Thoracic aorta (tissue), 2 donors: ENCODE measurements at places on chromosomes 2 and 18. TPM values are rescaled to one million over a fixed set of nuclear protein-coding genes. Genes with fewer than 3 reads are reported as not detected.

GRCh38 chr2:220533485-220533884 is 906.1 kb downstream of the SLC4A3 start:
- H3K27ac ChIP-seq: no peak overlapping the region
- H3K4me3 ChIP-seq: no peak overlapping the region
- peaks cover 4% of the 10 kb centered on the region for H3K4me1 ChIP-seq

DNA sequence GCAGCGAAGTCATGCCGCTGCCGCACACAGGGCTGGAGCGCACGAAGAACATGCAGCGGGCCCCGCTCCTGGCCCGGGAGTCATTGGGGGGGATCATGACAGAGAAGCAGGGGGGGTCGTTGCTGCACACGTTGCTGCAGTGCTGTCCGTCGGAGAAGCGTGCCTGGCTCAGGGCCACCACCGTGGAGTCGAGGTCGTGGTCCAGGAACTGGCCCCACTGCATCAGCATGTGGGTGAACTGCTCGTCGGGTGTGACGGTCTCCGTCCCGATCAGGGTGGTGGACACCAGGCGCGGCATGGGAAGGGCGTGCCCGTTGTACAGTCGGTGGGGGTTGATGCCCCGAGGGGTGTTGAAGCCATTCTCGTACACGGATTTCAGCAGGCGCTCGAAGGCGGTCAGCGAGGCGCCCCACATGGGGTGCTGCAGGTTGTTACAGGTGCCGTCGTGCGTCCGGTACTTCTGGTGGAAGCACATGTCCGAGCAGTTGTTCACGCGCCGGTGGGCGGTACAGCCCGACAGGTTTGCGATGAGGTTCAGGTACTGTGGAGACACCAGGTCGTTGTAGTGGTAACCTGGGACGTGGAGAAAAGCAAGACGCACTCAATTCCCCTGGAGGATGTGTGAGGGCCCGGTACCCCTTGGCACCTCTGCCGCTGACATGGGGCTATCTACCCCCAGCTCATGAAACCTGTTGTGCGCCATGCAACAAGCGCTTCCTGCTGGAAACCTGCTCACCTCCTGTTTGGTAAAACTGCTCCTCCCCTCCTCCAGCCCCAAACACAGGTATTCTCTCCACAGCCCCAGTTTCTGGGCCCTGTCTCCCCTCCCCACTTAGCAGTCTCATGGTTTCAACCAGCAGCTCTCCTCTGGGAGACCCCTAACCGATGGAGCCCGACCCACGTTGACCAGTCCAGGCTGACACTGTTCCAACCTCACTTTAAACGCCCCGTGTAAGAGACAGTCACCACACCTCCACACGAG is 94.9 kb downstream of the PXDN start:
- DNase-seq: no peak
- H3K36me3 ChIP-seq: peaks cover 20% of the 10 kb centered on the region
- H3K4me3 ChIP-seq: no peak overlapping the region
- no peaks in the 10 kb centered on the region for H3K27me3 ChIP-seq

DNA sequence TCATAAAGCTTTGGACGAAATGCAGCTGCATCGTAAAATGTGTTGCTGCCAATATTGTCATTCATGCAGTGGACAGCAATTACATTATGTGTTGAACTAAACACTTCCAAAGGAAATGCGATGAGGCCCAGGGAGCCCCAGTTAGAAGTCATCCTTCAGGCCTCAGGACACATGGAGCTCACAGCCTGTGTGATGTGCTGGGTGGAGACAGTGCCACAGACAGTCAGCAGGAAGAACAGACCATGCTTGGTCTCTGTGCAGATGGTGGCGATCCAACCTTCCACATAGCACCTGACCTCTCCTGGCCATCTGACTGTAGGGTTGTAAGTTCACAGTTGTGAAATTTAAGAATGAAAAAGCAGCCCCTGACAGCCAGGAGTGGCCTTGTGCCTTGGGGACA is 118.3 kb upstream of the ALKAL2 start:
- H3K4me3 ChIP-seq: no peak overlapping the region
- H3K36me3 ChIP-seq: no peaks in the 10 kb centered on the region
- no peak for DNase-seq
- H3K27me3 ChIP-seq: no peaks in the 10 kb centered on the region
- no peaks in the 10 kb centered on the region for H3K4me1 ChIP-seq
- no peak overlapping the region for H3K27ac ChIP-seq

- no peak overlapping the region for H3K27ac ChIP-seq
- DNase-seq: no peak
- H3K4me3 ChIP-seq: no peak overlapping the region
- H3K4me1 ChIP-seq: no peaks in the 10 kb centered on the region
- H3K27me3 ChIP-seq: no peaks in the 10 kb centered on the region
These were observed 54.8 kb upstream of the KLHL29 start for GRCh38 chr2:23330214-23330613.

GRCh38 chr2:42786561-42787345 is 5.6 kb downstream of the HAAO start:
- H3K4me3 ChIP-seq: no peak overlapping the region
- no peak for DNase-seq
- H3K27me3 ChIP-seq: no peaks in the 10 kb centered on the region
- no peaks in the 10 kb centered on the region for H3K36me3 ChIP-seq
- peaks cover 9% of the 10 kb centered on the region for H3K4me1 ChIP-seq
- no peak overlapping the region for H3K27ac ChIP-seq

DNA sequence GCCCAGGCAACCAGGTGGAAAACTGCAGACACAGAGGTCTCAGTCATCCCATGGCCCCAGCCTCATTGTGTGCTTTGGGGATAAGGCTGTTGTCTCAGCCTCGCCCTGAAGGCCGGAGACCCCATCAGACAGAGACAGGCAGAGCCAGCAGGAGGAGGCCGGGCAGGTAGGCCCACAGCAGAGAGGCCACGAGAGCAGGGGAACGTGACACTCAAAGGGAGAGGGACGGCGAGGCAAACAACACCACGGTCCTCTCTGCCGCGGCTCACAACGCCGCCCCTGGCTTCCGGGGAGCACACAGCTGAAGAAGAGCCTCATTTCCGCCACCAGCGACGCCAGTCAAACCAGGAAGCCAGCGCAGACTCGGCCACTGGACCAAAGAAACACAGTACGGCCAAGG is 103.3 kb downstream of the ZNF516 start:
- no peaks in the 10 kb centered on the region for H3K36me3 ChIP-seq
- DNase-seq: no peak
- H3K27ac ChIP-seq: no peak overlapping the region
- H3K27me3 ChIP-seq: no peaks in the 10 kb centered on the region
- H3K4me1 ChIP-seq: peaks cover 21% of the 10 kb centered on the region

Gene CCL20
- not detected for total RNA-seq

Gene PLB1
- total RNA-seq: 19.2 TPM

Gene IL1RN
- total RNA-seq: 8.6 TPM

GRCh38 chr2:119700866-119701265 is 21.9 kb downstream of the TMEM177 start:
- DNase-seq: no peak
- H3K27ac ChIP-seq: no peak overlapping the region
- no peaks in the 10 kb centered on the region for H3K27me3 ChIP-seq
- H3K4me1 ChIP-seq: no peaks in the 10 kb centered on the region
- H3K36me3 ChIP-seq: no peaks in the 10 kb centered on the region

GRCh38 chr2:4674007-4674406 is 970.6 kb downstream of the DCDC2C start:
- no peak overlapping the region for H3K27ac ChIP-seq
- H3K4me1 ChIP-seq: no peaks in the 10 kb centered on the region
- H3K36me3 ChIP-seq: no peaks in the 10 kb centered on the region
- no peak overlapping the region for H3K4me3 ChIP-seq
- no peak for DNase-seq

DNA sequence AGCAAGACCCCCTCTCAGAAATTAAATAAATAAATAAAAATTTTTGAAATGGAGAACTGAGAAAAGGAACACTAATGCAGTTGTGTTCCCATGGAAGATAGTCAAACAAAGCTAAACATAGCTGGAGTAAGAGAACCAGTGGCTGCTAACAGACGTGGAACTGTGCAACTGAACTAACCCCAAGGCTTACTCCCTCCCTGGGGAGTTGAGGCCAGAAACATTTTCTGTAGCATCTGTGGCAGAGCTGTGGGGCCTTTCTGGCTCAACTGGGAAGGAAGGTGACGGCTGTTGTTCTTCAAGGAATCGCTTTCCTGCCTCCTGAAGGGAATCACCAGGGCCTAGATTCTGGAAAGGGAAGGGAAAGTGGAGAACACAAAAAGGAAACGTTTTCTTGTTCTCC is 53.9 kb upstream of the B3GNT2 start:
- H3K4me1 ChIP-seq: peaks cover 5% of the 10 kb centered on the region
- H3K27ac ChIP-seq: no peak overlapping the region
- no peaks in the 10 kb centered on the region for H3K27me3 ChIP-seq
- H3K36me3 ChIP-seq: no peaks in the 10 kb centered on the region

Gene CNOT11
- 34.2 TPM for total RNA-seq

DNA sequence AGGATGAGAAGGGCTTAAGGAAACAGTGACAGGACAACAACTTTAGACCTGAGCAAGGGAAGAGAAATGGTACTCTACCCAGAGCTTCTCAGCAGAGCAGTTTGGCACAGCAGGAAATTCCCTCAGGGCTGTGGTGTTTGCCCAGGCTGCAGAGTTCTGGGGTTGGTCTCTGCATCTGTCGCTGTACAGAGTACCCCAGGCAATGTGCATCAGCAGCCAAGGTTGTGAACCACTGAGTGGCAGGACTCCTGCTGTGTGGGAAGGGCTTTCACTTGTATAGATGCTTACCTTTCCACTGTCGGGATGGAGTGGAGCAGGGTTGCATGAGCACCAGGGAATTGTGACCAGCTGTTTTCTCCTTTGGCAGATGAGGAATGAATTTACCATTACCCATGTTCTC is 21.2 kb downstream of the STAMBP start:
- no peak overlapping the region for H3K27ac ChIP-seq
- no peak for DNase-seq
- H3K4me1 ChIP-seq: no peaks in the 10 kb centered on the region

- H3K4me3 ChIP-seq: peak overlapping the region; percentile 60
- H3K36me3 ChIP-seq: no peaks in the 10 kb centered on the region
- DNase-seq: no peak
- no peak overlapping the region for H3K27ac ChIP-seq
- H3K4me1 ChIP-seq: no peaks in the 10 kb centered on the region
- H3K27me3 ChIP-seq: no peaks in the 10 kb centered on the region
These were observed 157.8 kb downstream of the CYRIA start for GRCh38 chr2:16507655-16508489.

Gene ELOA2
- not detected for total RNA-seq

GRCh38 chr2:67240507-67240906 is 156.6 kb upstream of the ETAA1 start:
- H3K4me3 ChIP-seq: no peak overlapping the region
- H3K4me1 ChIP-seq: no peaks in the 10 kb centered on the region
- no peaks in the 10 kb centered on the region for H3K27me3 ChIP-seq
- DNase-seq: no peak
- H3K27ac ChIP-seq: no peak overlapping the region

GRCh38 chr2:109380502-109381326 is 233.1 kb downstream of the SEPTIN10 start:
- no peaks in the 10 kb centered on the region for H3K36me3 ChIP-seq
- H3K4me1 ChIP-seq: peaks cover 20% of the 10 kb centered on the region
- no peak overlapping the region for H3K4me3 ChIP-seq
- H3K27ac ChIP-seq: no peak overlapping the region
- no peaks in the 10 kb centered on the region for H3K27me3 ChIP-seq
- no peak for DNase-seq

GRCh38 chr2:84970868-84971509 is at the start of gene KCMF1:
Gene KCMF1 (plus strand): TSS chr2:84971161. CDS start chr2:84971452, 291 bp downstream.
- H3K4me1 ChIP-seq: peaks cover 52% of the 10 kb centered on the region
- H3K27ac ChIP-seq: peak within 1 kb of the TSS; percentile 92
- H3K4me3 ChIP-seq: peak within 1 kb of the TSS; percentile 77
- H3K36me3 ChIP-seq: no peaks in the 10 kb centered on the region
- H3K27me3 ChIP-seq: no peaks in the 10 kb centered on the region

DNA sequence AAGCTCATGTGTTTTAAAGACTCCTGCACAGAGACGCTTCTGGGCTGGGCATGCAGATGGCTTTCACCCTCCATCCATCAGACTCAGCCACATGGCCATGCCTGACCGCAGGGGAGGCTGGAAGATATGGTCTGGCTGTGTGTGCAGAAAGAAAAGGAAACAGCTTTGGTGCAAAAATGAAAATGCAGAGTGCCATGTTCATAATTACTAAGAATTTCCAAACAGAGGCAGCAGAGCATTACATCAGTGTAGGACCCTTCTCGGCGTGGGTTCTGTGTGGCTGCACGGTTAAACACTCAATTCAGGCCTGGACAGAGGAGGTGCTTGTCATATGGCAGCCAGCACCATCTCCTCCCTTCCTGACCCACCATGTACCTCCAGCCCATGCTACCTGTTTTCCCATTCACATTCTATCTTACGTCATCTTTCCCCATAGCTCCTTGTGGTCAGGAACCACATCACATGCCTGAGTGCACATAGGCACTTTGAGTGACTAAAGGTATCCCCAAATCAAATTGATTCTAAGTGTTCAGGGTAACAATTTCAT is 200.3 kb upstream of the ID2 start:
- no peak overlapping the region for H3K4me3 ChIP-seq
- H3K36me3 ChIP-seq: no peaks in the 10 kb centered on the region
- no peaks in the 10 kb centered on the region for H3K27me3 ChIP-seq
- no peak overlapping the region for H3K27ac ChIP-seq
- DNase-seq: no peak

Gene SCYGR4
- not detected for total RNA-seq
